ENCODE measurements at places on chromosomes 4 and X.

- DNase-seq, result no peak
Observed at GRCh38 chr4:134216411-134216810, 14.8 kb upstream of the PABPC4L start.

DNA sequence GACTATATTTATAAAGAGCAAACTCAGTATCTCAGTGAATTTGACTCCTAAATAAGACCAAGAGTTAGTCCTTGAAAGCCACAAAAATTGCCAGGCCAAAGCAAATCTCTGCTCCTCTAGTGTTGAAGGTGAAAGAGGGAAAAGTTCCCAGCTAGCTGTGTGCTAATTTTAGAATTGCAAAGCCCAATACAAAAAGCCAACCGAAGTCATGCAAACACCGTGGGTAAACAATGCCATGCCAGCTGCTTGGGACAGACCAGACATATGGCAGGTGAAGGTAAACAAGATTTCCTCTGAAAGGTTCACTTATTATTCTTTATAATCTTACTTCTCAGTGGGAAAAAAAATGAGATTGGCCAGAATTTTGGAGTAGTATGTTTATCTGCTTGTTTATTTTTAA is 80.5 kb upstream of the LNX1 start:
- no peak for DNase-seq

DNA sequence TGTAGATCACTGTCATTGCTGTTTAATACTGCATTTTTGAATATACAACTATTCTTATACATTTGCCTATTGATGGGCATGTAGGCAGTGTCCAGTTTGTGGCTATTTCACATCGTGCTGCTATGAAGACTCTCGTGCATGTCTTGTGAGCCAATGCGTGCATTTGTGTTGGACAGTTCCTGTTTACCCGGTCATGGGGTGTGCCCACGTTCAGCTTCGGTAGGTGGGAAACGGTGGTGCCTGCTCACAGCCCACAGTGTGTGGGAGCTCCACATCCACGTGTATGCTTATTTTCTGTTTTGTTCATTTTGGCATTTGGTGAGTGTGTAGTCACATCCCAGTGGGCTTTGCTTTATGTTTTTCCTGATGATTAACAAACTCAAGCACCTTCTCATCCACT is 19.7 kb upstream of the RNF212 start:
- DNase-seq, result no peak

- no peak for DNase-seq
Observed at GRCh38 chr4:16027114-16027513, 56.7 kb downstream of the PROM1 start.

- DNase-seq, result no peak
Observed at GRCh38 chrX:106170318-106170717, 2.2 kb downstream of the PWWP3B start.

- DNase-seq, result no peak
Observed at GRCh38 chr4:141497627-141498026, 138.8 kb upstream of the IL15 start.

DNA sequence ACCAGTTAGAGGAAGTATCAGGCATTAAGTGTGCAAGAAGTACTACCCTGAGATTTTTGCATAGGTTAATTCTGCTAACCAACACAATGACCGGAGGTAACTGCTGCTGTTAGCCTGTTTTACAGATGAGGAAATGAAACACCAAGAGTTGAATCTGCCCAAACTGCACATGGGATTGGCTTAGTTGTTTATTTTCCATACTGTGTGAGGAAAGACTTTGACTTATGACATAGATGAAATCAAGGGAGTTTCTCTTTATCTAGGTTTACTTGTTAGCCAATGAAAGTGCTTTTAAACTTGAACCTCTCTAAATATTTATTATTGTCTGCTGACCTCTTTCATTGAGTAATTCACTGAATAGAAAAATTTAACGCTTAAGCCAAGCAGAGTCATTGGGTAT is 10.3 kb downstream of the GUCY1B1 start:
- no peak for DNase-seq

- no peak for DNase-seq
Observed at GRCh38 chr4:183790661-183791060, 114.4 kb upstream of the STOX2 start.

DNA sequence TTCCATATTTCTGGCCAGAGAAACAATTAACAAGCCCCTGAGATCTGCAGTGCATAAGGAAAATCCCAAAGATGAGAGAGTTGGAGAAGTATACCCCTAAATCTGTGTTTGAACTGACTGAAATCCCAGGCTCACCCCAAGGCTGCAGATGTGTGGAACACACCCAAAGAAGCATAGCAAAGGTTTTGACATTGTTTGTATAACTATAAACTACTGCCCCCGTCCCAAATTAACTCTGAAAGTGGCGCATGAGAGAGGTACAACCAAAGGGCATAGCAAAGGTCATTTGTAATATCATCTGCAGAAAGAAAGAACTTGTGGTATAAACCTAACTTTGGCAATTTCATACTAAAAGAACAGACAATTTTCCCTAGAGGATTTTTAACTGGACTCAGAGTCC is 157.9 kb downstream of the DCAF12L1 start:
- DNase-seq, result no peak

GRCh38 chrX:129574214-129574613 is 34.2 kb downstream of the OCRL start:
- DNase-seq, result no peak

GRCh38 chr4:111602848-111603247 is 542.4 kb upstream of the FAM241A start:
- no peak for DNase-seq

DNA sequence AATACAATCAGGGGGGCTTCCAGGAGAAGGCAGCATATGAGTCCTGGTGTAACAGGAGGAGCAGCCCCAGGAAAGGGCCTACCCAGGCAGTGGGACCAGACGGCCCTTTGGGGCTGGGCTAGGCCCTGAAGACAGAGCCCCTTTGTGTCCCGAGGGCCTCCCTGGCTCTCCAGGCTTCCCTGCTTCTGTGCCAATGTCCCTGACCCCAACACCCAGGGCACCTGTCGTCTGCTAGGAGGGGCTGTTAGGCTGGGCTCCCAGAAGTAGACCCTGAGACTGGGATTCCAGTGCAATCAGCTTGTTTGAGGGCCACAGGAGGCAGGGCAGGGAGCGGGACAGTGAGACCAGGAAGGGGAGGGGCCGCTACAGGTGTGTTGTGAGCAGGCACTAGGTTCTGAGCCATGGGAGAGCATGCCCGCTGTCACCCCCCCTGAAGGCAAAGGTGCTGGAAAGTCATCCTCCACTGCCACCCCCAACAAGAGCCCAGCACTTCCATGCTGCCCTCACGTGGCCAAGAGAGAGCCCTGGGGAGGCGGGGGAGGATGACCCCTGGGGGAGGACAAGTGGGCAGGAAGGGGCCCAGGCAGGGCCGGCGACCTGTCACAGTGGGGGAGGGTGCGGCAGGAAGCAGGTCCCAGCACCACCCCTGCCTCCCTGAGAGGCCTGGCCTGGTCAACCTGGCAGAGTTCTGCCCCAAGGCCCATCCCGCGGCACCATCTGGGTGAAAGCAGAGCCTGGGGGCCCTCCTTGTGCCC is 64.8 kb downstream of the ADRA2C start:
- no peak for DNase-seq

- no peak for DNase-seq
Observed at GRCh38 chr4:153706519-153706918, 22.4 kb downstream of the TLR2 start.

DNA sequence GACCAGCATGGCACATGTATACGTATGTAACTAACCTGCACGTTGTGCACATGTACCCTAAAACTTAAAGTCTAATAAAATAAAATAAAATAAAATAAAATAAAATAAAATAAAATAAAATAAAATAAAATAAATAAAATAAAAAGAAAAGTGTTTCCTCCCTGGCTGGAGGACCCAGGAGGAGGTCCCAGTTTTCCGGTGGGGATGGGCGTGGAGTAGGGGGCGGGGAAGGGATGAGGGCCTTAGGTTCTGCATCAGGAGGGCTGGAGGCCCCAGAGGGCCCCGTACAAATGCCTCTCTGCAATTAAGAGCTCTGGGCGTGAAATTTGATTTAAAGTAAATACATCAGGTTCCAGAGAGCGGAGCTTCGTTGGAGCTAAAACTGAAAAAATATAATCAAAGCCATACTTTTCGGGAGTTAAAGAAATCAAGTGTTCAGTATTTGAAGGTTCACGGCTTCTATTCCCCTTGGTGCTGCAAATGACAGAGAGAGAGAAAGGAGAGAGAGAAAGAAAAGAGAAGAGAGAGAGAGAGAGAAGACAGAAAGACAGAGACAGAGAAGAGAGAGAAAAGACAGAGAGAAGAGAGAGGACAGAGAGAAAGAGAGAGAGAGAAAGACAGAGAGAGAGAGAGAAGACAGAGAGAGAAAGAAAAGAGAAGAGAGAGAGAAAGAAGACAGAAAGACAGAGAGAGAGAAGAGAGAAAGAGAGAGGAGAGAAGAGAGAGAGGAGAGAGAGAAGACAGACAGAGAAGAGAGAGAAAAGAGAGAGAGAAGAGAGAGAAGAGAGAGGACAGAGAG is 8.7 kb upstream of the SHOX start:
- no peak for DNase-seq

DNA sequence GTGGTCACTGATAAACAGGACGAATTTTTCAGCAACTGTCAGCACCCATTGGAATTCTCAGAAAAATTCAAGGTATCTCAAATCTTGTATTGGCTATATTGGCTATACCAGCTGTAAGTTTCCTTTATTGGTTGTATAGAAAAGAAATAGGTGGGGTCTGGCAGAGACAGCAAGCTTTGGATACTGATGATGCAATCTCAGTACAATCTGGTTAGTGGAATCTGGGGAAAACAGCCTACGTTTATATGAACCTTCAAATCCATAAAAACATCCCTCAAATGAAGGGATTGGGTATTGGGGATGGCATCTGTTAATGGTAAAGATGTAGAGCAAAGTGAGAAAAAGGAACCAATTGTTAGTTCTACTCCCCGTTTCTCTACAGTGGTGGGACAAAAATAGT is 76.4 kb upstream of the MBNL3 start:
- no peak for DNase-seq

DNA sequence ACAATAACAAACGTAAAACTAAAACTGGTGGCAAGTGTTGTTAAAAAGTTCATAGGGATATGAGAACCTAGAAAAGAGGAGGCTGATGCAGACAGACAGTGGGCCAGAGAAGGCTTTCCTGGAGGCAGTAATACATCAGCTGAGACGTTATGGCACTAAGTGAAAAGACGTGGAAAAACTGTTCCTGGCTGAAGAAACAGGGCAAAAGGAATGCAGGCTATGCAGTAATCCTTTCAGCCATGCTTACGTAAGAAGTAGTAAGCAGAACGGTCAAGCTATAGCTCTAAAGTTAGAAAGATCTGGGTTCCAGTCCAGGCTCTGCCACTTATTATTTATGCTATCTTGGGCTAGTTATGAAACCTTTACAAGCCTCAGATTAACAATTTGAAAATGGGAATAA is 6.4 kb downstream of the LAMTOR3 start:
- no peak for DNase-seq

DNA sequence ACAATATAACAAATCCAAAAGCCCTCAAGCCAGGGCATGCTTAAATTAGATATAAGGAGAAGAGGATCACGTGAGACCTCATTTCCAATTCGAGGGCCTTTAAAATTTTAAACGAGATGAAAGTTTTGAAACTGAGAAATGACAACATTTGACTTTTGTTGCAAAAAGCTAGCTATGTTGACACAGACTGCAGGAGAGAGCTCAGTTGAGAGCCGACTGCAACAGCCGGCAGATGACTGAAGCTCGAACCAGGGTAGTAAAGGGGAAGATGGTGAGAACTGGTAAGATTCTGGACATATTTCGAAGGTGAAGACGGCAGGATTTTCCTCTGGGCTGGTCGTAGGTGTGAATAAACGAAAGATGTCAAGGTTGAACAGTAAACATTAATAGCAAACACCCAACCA is 773 bp downstream of the PRMT9 start:
- DNase-seq, result peak; percentile 11

- DNase-seq, result peak; percentile 63
Observed at GRCh38 chrX:81195712-81196111, 6.0 kb downstream of the HMGN5 start.

DNA sequence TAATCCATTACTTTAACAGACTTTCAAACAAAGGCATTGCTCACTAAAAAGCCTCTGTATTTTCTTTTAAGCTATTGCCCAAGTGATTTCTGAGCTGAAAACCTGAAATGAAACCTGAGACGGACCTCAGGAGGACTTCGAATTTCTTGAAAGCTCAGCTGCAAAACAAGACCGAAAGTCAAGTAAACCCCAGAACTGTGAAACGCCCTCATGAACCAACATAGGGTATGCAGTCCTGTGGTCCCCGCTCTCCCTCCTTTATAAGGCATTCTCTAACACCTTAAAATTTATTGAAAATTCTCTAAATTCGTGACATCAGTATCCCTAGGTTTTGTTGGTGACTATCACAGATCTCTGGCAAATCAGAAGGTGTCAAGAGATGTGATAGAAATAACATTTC is 91.8 kb downstream of the SHISA3 start:
- DNase-seq, result no peak

- no peak for DNase-seq
Observed at GRCh38 chr4:154579927-154580326, 10.6 kb downstream of the FGA start.

GRCh38 chr4:38834570-38834969 is 22.0 kb downstream of the TLR6 start:
- DNase-seq, result no peak

GRCh38 chr4:120025516-120025915 is 41.1 kb downstream of the MAD2L1 start:
- no peak for DNase-seq

GRCh38 chr4:42152507-42153504 is at the start of gene BEND4:
TSS of gene BEND4 (minus strand) at chr4:42152655. CDS start at chr4:42152143, 512 bp downstream.
- DNase-seq, result no peak

- no peak for DNase-seq
Observed at GRCh38 chr4:123666486-123666885, 269.9 kb downstream of the SPRY1 start.

- DNase-seq, result no peak
Observed at GRCh38 chr4:145887241-145887991, 51.2 kb downstream of the ZNF827 start.

DNA sequence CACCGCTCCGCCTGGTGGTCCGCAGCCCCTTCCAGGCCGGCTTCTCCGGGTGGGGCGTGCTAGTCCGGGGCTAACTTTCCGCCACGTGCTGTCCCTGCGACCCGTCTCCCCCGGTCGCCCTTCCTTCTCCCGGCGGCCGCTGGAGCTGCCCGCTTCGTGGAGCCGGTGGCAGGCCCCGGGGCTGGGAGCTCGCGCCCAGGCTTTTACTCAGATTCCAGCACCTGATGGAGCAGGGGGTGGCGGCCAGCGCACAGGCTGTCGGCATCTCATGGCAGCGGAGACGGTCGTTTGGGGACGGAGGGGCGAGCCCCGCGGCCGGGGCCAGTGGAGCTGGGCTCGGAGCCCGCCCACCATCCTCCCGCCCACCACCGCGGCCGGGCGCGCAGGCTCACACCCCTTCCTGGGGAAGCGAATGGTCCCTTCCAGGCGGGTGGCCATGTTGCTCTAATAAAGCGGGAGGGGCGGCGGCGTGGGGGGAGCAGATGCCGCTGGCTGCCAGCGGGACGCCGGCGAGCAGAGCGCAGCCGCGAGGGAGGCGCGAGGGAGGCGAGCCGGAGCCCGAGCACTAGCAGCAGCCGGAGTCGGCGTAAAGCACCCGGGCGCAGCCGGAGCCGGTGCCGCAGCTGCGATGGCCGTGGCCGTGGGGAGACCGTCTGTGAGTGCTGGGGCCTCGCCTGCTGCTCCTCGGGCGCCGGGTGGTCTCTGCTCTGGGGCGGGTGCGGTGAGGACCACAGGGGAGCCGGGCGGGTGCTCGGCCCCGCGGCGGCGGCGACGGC is at the start of gene SEPTIN11:
Gene SEPTIN11, plus strand, starts transcription at position 477 of the 776 bp plus-strand sequence. Its CDS starts 152 bp downstream, at position 629.
- DNase-seq, result peak; percentile 72

GRCh38 chr4:122826079-122826527 is 528 bp upstream of the FGF2 start:
- no peak for DNase-seq

- DNase-seq, result no peak
Observed at GRCh38 chr4:71257761-71258160, 81.1 kb upstream of the SLC4A4 start.

Data from hematopoietic multipotent progenitor cell treated with erythropoietin and hydrocortisone succinate and interleukin-3 and kit ligand, for 15 days (in vitro differentiated cells).